ENCODE measurements at places on chromosomes 12 and 14.
A peak's percentile ranks its signal among the peaks of the same experiment; 100 is the strongest.

- no peak for DNase-seq
Observed at GRCh38 chr12:41459906-41460214, 271.7 kb downstream of the PDZRN4 start.

DNA sequence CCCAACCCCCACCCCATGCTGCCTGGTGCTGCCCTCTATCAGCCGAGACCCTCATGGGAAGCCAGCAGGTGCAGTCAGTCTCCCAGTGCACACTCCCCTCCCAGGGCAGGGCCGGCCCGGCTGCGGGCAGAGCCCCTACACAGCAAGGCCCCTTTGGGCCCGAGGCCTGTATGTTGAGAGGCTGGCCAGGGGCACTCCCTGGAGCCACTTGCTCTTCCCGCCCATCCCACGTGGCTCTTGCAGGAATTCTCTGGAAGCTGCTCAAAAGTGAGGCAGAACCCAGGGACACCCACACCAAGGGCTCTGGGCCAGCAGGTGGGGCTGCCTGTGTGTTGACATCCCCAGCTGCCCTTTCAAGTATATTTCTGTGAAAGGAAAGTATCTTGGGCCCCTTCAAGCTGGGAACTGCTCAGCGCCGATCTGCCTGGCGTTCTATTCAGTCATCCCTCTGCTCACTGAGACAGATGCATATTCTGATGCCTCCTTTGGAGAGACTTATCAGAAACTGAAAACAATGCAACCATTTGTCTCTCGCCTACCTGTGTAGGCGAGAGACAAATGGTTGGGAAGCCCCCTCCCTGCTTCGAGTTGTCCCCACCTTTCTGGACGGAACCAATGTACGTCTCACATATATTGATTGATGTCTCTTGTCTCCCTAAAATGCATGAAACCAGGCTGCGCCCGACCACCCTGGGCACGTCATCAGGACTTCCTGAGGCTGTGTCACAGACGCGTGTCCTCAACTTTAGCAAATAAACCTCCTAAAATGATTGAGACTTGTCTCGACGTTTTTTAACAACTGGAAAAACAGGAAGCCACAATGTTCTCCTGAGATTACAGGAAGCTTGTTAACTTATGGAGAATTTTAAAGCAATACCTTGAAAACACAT lies 6.0 kb downstream of the GPR132 start:
- no peak for DNase-seq

GRCh38 chr12:129530517-129530916 lies 373.3 kb downstream of the TMEM132D start:
- no peak for DNase-seq

GRCh38 chr14:44854114-44854513 lies 107.6 kb downstream of the KLHL28 start:
- no peak for DNase-seq

DNA sequence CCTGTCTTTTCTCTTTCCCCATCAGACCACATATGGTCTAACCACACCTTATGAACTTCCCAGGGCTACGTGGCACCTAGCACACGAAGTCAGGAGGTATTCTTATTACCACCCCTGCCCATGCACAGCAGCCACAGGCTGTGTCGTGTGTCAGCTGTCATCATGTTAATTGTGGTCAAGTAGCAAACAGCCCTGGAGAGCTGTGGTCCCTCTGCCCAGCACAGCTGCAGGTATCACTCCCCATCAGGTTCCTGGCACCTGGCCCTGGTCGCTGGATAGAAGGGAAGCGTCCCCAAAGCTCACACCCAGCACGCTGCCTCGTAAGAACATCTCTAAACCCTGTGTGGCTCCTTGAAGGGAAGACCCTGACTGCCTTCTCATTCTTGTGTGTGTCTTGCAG lies 45.4 kb downstream of the CLMN start:
- no peak for DNase-seq

- DNase-seq = no peak
Observed at GRCh38 chr14:31270196-31270772, 62.7 kb upstream of the HECTD1 start.

GRCh38 chr12:8628731-8629130 lies 16.1 kb upstream of the AICDA start:
- no peak for DNase-seq

DNA sequence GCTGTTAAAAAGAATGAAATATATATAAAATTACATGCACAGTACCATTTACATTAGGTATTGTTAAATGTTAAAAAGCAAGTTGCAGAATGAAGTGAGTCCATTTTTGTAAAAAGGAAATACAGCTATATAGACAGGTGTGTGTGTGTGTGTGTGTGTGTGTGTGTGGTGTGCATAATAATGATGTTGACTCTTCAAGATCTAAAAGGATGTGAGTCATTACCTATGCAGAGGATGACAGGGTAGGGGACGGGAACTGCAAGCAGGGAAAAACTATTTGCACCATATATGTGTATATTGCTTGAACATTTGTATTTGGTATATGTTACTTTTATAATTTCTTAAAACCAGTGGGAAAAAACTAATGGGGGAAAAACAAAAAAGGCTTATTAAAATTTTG lies 3.1 kb downstream of the C14orf39 start:
- peak; percentile 29 for DNase-seq

- peak; percentile 20 for DNase-seq
Observed at GRCh38 chr14:89667983-89668382, 250.9 kb upstream of the FOXN3 start.

DNA sequence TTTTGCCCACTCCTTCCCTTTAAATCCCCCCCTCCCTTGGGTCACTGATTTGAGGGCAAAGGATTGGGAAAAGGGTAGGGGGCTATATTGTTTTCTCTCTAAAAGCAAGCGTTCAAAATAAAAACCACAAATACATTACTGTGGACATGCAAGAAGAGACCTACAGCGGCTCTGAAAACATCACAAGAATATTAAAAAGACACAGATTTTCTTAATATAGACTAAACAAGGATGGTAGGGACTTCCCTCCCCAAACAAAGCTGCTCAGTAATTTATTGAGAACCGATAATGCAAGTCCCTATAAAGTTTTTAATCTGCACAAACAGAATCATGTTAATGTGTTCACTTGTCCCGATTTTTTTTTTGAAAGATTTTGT lies 12.9 kb downstream of the TBX3 start:
- peak; percentile 56 for DNase-seq

DNA sequence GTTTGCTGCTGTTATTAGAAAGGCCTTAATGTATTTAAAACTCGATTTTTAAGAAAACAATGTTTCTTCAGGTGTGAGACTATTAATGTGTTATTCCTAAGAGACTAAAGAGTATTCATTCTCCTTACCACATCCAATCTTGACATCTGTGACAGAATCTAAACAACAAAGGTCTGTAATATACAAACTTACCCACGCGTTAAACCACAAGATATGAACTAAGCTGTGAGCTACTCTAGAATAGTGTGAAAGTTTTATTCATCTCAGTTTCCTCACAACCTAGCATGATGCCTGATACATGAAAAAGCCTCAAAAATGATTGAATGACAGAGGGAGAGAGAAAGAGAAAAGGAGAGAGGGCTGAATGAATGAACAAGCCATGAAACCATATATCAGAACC lies 117.3 kb upstream of the COCH start:
- no peak for DNase-seq

- peak; percentile 88 for DNase-seq
Observed at GRCh38 chr14:80930836-80931389, 10.6 kb downstream of the CEP128 start.

DNA sequence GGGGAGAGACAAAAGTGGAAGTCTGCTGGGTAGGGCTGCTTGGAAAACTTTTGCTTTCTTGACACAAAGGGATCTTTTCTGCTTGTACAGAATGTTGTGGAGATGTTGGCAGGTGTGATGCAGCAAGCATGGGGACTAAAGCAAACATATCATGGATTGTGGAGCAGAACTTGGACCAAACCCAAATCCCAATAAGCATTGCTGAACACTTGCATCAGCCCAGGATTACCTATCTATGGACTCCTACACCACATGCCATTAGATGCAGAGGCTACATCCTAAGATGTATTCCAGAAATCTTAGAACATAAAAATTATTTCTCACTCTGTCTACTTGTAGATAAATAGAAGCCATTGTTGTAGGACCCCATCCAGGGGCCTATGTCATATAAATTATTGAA lies 44.7 kb upstream of the RERG start:
- no peak for DNase-seq

GRCh38 chr14:63656194-63656593 lies 14.5 kb upstream of the WDR89 start:
- no peak for DNase-seq

DNA sequence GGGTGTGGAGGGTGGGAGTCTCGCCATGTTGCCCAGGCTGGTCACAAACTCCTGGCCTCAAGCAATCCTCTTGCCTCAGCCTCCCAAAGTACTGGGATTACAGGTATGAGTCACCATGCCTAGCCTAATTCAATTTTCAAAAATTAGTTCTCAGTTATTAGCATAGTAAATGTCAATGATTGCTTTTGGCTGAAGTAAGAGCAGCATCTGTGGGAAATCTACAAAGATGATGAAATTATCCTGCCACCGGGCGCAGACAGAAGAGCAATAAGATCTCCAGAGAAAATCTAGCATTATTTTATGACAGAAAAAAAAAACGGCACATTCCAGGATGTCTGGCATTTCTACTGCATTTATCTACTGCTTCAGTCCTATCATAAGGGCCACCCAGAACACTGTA lies 97.9 kb upstream of the DAAM1 start:
- DNase-seq = no peak

GRCh38 chr12:125092108-125092871 lies 27.1 kb downstream of the AACS start:
- no peak for DNase-seq

DNA sequence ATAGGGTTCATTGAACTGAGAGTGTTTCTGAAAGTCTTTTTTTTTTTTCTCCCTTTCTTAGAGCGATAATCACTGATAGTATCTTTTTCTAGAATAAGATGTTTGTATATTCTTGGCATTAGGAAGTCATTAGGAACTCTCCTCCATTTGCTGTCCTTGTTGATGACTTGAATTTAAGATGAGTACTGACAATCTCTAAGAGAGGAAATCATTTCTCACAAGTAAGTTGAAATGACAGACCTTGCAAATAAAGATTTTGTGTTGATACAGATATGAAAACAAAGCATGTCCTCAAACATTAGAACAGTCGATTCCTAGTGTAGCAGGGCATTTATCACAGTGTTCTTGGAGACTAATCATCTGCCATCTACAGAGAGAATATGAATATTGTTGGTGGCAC lies 458.4 kb upstream of the SYT1 start:
- DNase-seq = no peak

DNA sequence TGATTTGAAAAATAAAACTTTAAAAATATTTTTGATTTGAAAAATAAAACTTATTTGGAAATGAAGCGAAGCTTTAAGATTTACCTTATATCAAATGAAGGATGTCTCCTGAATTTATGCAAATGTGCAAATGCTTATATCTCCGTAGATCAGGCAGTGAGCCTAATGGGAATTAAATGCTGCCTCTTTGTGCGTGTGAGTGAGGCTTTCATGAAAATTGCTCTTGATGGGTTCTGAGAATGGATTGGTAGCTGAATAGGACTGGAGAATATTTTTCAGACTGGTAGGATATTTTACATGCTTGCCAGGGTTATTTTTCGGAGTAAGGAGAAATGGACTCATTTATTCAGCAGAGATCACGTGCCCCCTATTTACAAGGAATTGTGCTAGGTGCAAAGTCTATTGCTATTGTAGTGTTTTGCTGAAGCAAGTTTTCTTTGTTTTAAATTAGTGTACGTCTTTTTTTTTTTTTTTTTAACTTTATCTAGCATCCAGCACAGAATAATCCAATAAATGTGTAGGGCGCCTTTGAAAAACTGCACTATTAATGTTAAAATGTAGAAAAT lies 2.4 kb downstream of the VRK1 start:
- DNase-seq = no peak

DNA sequence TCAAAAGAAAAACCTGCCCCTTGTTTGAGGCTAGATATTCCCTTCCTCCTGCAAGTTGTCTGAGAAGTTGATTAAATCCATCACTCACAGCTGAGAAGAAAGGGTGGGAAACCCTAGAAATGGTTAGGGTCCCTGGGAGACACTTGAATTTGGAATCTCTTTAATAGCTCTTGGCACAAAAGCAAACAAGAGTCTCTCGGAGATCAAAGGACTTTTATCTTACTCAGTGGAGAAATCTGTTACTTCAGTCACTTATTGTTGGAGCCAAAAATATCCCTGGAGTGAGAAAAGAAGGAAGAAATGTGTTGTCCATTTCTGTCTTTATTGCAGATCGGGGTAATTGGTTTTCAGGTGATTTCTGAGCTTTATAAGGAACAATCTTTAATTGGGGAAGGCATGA lies 47.0 kb downstream of the TMEM132C start:
- DNase-seq = no peak

GRCh38 chr12:2336409-2336829 lies 283.6 kb downstream of the CACNA1C start:
- DNase-seq = peak; percentile 93

DNA sequence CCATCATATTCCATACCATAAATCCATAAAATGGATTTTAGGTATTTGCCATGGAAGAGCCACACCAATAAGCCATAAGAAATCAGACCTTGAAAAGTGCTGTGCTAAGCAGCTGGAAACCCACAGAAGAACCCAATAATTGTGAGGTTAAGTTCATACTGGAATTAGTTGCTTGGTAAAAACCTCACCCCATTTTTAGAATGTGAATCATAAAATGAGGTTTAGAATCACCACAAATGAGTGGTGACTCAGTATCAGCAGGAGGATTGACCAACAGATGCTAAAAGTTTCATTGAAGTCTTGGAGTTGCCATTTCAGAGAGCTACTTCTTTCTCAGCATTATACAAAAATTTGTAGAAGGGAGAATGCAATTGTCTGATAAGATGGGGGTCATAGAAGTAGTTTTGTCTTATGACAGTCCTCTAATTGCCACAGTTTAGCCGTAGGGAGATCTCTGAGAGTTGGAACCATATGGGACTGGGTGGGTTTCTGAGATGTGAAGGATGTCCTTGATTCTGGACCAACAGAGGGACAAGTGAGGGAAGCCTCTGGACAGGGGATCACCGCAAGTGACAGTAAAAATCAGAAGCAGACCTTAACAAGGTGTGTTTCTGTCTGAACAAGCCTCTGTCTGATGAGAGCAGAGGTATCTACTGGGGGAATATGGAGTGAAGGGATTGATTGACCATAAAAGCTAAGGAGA lies 1.4 kb upstream of the STON2 start:
- DNase-seq = peak; percentile 97

- DNase-seq = no peak
Observed at GRCh38 chr12:2229661-2230539, 177.1 kb downstream of the CACNA1C start.

DNA sequence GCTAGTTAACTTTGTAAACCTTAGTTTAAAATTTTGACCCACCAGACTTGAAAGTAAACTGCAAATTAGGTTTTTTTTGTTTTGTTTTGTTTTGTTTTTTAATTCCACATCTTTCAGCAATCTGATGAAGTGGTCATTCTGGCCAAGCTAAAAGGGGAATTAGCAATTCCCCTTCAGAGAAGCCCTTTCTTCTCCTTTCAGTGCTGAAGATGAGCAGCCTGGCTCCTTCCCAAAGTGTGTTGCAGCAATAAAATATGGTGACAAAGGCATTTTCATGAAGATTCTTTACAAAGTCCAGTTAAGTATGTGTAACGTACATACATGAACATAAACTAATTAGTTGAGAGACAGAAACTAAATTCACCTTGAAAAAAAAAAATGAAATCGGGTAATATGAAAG lies 380.1 kb downstream of the NOVA1 start:
- no peak for DNase-seq

GRCh38 chr14:105477660-105478397 lies 3.2 kb downstream of the CRIP2 start:
- DNase-seq = no peak
